Activated T-cell treated with anti-CD3 and anti-CD28 coated beads, Interleukin-2, amount 50 U/mL, for 72 hours (primary cell): ENCODE measurements at places on chromosomes 7 and 10.

GRCh38 chr10:119670717-119671116 lies 19.5 kb downstream of the BAG3 start:
- DNase-seq: no peak

DNA sequence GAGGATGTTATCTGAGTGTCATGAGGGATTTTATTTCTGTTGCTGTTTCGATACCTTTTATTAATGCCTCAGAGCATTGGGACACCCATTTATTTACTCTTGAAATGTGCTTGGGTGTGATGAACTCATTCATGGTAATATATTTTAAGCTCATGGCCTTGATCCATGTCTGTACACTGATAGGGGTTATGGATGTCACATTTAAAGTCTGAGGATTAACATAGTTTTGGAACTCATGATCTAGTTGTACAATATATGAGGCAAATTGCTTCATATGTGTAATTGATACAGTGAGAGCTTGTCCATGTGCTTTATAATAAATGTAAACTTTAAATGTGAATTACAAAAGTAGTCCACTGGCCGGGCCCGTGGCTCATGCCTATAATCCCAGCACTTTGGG lies 23.0 kb upstream of the ZRANB1 start:
- DNase-seq: no peak

DNA sequence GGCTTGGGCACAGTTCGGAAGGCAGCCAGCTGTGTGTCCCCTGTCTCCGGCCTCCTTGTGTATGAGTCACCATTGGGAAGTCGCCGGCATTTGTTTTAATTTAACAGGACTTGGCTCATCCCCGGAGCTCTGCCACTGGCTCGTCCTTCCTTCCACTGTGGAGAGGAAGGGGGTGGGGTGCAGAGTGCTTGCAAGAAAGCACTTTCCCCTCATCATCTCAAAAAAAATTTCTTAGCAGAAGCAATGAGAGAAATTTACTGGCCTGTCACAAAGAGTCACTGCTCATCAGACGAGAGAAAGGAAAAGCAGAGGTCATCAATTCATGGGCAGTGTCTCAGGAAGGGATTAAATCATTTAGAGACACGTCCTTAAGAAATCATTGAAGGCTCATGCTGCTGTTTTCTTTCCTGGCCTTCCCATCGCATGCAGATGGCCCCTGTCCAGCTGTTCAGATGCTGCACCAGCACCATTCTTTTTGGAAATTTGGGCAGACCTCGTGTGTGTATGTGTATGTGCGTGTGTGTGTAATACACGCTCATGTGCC lies 93.3 kb downstream of the BMS1 start:
- DNase-seq: no peak

DNA sequence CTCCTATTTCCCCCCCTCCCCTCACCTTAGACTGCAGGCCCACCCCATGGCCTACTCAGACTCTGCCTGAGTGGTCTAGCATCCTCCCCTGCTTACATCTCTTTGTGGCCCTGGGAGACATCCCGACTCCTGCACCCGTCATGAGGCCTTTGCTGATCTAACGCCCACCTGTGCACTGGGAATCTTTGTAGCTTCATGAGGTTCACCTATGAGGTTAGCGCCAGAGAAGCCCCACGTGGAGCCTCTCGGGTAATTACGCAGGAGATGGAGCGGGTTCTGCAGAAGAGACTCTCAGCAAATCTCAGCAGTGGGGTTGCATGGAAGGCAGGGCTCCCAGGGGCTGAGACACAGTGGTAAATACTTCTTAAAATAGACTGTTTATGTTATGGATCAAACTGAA lies 43.5 kb upstream of the HSPA12A start:
- no peak for DNase-seq

GRCh38 chr7:45579391-45579801 lies 5.2 kb downstream of the ADCY1 start:
- no peak for DNase-seq

- no peak for DNase-seq
These were observed 136.8 kb downstream of the DGKB start for GRCh38 chr7:14765731-14766130.

GRCh38 chr10:99466632-99467223 lies 36.3 kb upstream of the GOT1 start:
- no peak for DNase-seq

- DNase-seq: no peak
These were observed 110.2 kb downstream of the CHN2 start for GRCh38 chr7:29304756-29305155.

- no peak for DNase-seq
These were observed 17.8 kb downstream of the VWC2 start for GRCh38 chr7:49791088-49791741.

DNA sequence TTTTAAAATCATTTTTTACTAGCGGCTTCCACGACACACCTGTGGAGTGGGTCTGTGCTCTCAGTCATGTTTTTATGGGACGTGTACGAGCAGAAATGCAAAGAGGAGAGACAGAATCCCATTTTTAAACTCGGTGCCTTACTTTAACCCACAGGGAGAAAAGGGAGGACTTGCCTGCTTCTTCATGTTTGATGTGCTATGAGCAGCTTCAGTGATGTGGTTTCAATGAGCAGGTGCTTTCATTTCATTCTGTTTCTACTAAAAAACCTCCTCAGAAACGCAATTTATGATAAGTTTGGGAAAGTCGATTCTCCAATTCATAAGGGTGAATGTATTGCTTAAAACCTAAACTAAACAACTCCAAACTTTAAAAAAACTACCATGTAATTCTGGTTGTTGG lies 537.2 kb downstream of the GATA3 start:
- DNase-seq: no peak

- DNase-seq: no peak
These were observed 9.5 kb upstream of the NPFFR1 start for GRCh38 chr10:70293169-70293843.

DNA sequence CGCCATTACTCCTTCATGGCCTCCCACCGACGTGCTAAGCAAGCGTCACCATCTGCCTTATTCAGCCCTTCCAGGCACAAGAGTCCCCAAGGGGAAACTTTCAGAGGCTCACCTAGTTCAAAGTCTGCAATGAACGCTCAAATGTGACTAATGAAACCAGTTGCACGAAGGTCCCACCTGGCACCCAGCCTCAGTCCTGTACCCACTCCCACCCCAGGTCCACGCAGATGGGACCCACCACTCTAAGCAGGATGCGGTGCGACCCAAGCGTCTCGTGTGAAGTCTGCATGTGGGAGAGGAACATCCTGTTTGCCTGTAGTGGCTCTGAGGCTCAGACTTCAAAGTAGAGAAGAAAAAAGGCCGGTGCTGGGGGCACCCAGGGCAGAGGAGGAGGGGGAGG lies 40.3 kb downstream of the RGS10 start:
- DNase-seq: peak; percentile 80

- DNase-seq: no peak
These were observed 44.9 kb downstream of the SMURF1 start for GRCh38 chr7:99098824-99099498.
